ENCODE measurements at places on chromosomes 1 and 21.

GRCh38 chr1:41495210-41495948, 10.9 kb upstream of the EDN2 start:
- DNase-seq: no peak

- DNase-seq: no peak
Measured at GRCh38 chr1:88800382-88801051, 90.8 kb downstream of the GTF2B start.

DNA sequence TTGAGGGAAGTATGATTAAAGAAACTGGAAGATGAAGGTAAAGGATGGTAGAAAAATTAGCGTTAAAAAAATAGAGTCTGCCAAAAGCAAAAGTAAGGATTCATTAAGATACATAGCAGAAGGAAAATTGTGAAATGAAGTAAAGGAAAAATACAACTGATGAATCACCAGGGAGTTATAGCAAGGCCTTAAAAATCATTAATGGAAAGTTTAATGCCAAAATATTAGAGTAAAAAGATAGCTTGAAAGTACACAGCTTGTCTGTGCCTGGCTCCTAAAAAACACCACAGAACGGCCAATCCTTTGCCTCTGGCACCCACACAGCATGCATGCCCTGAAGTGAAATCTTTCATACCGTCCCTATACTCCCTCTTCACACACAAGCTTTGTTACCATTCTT, 66.9 kb upstream of the APOBEC4 start:
- no peak for DNase-seq

GRCh38 chr1:228018961-228019721, 12.3 kb downstream of the WNT3A start:
- no peak for DNase-seq

DNA sequence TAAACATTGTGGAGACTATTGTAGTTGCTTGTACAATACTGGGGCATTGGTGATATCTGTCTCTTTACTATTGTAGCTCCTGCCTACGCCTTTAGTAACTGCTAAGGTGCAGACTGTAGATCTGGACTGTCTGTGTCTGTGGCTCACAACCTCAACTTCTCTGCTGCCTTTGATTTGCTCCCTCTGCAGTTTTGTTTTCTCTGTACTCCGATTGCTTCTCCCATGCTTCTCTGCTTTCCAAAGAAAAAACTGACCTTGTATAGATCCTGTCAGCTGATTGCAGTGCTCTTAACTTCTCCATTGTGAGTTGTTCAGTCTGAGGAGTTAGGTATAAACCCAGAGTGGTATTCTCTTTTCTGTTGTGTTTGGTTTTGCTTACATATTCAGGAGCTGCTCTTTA, 15.3 kb downstream of the MAGI3 start:
- peak; percentile 34 for DNase-seq

DNA sequence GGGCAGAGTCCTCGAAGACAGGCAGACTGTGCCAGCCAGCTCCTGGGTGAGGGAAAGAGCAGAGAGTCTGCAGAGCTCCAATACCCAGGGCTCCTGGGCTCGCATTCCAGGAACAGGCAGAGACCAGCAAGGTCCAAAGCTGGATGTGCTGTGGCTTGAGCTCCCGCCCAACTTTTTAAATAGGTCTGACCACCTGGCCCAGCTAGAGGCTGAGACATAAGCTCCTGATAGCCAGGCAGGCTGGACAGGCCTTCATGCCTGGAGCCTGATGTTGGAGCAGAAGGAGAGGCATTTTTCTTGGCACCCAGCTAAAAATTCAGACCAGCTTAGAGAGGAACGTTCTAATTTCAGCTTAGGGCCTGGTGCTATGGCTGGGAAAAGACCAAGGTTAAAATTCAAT, 178.4 kb upstream of the TMEM51 start:
- DNase-seq: no peak

DNA sequence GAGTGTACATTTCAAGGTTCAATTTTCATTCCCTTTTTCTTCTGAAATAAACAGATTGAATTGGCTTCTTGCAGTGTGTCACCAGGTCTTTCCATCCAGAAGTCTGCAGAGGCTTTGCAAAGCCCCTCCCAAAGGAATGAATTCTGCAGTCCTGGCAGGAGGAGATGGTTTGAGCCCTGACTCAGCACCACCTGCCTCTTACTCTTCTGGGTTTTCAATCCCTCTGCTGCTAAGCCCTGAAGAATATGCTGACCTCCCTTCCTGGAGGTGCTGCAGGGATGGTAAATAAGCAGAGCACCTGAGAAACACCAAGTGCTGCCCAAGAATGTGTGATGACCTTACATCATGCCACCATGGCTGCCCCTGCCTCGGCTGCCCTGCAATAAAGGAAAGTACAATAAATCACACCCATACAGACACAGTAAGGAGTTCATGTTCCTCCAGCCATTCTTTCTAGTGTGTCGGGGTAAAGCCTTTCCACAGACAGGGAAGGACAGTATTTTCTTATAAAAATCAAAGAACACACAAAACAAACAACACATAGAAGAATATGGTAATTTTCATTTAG, 209.2 kb downstream of the ZNF326 start:
- peak; percentile 18 for DNase-seq

DNA sequence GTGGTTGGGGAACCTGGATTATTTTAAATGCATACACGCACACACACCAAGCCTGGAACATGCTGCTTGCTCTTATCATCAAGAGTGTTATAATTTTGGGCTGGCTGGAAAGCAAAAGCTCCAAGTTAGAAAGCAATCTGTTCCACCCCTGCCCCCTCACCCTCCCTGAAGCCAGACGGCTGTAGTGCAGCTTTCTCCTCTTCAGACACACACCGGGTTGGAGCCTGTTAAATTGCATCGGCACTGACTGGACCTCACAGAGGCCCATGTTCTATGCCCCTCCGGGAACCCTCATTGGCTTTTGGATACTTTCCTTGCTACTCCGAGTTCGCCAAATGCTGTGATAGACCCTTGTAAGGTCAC, 90.6 kb upstream of the KCNJ15 start:
- no peak for DNase-seq

DNA sequence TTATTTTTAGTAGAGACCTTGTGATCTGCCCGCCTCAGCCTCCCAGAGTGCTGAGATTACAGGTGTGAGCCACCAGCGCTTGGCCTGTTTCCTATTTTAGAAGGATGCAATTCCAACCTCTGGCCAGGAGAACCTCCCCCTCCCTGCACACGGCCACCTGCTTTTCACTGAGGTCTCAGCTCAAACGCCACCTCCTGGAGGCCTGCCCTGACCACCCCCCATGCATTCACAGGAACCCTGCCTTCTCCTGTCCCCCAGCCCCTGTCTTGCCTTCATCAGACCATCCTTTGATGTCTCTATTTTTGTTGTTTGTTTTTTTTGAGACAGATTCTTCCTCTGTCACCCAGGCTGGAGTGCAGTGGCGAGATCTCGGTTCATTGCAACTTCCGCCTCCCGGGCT, 2.3 kb downstream of the SRM start:
- DNase-seq: no peak

DNA sequence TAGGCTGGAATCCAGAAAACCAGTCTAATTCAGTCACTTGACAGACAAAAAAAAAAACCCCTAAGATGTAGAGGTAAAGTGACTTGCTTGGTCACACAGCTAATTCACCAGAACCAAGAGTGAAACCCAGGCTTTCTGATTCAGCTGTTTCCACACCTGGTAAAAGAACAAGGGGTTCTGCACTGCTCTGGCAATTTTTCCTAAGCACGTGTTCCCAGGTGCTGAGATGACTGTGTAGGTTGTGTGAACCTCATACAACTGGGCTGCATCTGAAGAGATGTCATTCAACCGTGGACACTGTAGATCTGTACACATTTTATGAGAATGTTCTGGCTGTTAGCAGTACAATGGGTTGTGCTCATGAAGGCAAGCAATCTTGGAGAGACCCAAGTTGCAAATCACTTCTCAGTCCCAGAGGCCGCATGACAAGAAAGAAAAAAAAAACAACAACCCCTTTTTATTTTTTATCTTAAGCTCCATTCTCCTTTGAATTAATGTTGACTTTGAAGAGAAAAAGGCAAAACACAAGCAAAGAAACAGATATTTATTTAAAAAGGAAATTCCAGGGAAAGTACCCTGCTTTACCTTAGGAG, 95.4 kb downstream of the INTS7 start:
- DNase-seq: peak; percentile 32

DNA sequence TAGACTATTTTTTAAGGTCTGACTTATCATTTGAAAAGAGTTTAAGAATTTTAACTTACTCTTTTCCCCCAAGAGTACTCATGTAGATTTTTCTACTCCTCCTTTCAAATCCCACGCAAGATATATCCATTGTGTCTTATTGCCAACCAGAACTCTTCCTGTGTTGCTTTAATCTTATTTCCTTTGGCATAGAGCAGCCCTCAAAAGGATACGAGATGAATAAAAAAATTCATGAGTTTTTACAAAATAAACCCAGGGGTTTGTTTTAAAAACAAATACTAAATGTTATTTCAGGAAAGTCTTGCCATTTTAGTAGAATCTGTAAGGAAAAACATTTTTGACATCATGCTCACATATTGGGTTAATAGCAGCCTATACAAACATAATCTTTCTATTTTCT, 543.2 kb upstream of the CXADR start:
- no peak for DNase-seq

- no peak for DNase-seq
Measured at GRCh38 chr21:30541764-30542163, at the start of gene KRTAP19-6. Gene KRTAP19-6, minus strand, starts transcription at chr21:30541864. Its CDS starts 31 bp downstream, at chr21:30541833.

GRCh38 chr1:182990413-182991144, 32.6 kb upstream of the LAMC1 start:
- DNase-seq: peak; percentile 73

DNA sequence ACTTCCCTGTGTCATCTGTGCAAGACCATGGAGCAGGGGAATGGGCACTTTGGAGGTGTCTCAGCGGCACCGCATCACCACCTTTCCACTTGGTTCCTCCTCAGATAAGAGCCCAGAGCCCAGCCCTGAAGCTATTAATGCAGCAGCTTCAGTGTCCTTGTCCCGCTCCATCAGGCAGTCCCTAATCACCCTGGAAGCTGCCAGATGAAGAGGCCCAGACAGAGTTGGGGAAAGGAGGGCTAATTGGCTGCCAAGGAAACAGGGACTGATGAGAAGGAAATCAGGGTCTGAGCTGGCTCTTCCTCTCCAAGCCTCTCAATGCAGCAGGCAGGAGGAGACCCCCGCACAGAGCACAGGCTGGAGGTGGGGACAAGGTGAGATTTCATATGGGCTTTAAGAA, 83.1 kb upstream of the KLHDC7A start:
- DNase-seq: no peak

DNA sequence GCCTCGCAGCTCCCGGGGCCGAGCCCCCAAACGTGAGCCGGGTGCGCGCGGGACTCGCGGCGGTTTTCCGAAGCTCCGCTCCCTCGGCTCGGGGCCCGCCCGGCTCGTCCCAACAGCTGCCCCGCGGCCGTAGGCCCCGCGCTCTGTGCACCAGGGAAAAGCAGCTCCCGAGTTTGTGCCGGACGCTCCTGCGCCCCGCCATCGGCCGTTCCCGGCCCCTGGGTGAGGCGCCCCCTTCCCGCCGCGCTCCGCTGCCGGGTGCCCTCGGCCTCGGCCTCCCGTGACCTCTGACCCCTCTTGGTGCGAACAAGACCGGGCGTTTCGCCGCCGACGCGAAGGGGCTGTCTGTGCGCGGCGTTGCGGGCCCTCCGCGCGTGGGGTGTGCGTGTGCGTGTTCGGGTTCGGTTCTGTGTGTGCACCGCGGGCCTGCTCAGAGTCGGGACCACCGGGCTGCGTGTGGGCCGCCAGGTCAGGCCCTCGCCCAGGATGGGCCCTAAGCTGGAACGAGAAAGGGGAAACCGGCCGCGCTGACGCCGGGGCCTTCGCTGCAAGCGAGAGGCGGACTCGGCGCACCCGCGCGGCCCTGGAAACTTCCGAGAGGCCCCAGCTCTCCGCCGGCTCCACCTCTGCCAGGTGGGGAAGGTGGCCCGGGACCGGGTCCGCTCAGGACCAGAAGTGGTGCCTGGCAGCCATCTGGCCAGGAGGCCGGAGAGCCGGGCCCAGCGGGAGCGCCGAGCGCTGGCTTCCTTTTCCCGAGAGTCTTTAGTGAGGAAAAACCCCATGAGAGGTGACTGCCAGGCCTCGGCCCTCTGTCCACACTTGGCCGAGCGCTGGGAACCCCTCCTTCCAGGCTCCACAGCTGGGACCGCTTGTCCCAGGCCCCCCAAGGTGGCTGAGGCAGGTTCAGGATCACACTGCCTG, 1.9 kb downstream of the PRDM16 start:
- DNase-seq: no peak

DNA sequence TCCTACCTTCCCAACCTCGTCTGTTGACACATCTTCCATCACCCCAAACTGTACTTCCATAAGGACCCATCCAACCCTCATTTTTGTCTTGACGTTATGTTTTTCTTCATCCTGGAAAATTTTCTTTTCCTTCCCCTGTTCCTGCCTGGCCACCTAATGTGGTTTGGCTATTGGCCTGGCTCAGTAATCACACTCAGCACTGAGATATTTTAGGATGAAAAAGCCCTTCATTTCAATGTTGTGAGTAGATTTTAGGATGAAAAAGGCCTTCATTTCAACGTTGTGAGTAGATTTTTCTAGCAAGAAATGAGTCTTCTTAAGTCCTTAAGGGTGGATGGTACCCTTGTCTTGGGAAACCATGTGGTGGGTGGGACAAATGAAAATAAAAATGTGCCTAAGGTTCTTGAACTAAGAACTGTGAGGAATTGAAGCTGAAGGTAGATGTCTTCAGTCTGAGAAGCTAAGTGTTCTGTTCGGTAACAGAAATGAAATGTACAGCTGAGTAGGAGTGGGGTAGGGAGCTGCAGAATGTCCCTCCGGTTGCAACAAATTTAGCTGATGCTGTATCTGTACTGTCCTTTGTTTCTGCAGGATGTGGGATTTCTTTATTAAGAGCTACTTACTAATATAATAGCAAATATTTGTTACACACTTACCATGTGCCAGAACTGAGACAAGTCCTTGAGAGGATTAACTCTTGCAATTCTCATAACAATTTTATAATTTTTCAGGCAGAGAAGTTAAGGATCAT, 36.1 kb downstream of the DNTTIP2 start:
- no peak for DNase-seq

DNA sequence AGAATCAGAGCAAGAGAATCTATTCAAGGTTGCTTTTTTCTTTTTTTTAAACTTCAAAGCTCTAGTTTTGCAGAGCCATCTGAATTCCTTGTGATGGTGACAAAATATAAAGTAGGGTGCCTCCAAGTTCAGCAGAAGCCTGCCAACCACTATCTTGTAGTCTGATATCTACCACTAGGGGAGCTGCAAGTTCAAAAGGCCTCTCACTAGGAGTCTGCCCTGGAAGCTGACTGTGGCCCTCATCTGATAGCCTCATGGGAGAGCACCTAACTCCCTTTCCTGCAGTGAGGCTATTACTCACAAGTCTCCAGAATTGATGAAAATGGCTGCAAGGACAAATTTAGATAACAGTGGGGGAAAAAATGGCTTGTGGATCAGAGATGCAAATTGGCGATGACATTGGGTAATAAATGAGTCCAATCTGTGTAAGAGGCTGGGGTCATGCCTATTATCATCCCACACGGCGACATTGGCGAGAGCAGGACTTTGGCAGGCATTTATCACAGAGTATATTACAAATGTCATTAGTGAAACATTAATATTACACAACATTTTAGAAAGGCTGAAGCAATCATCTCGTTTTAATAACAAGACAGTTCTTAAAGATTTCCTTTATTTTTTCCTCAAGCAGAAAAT, 10.7 kb upstream of the ZP4 start:
- peak; percentile 39 for DNase-seq

Measured in renal cortical epithelial cell (primary cell).